Left kidney (tissue), 8 donors: ENCODE measurements at places on chromosomes 5 and 9.

DNA sequence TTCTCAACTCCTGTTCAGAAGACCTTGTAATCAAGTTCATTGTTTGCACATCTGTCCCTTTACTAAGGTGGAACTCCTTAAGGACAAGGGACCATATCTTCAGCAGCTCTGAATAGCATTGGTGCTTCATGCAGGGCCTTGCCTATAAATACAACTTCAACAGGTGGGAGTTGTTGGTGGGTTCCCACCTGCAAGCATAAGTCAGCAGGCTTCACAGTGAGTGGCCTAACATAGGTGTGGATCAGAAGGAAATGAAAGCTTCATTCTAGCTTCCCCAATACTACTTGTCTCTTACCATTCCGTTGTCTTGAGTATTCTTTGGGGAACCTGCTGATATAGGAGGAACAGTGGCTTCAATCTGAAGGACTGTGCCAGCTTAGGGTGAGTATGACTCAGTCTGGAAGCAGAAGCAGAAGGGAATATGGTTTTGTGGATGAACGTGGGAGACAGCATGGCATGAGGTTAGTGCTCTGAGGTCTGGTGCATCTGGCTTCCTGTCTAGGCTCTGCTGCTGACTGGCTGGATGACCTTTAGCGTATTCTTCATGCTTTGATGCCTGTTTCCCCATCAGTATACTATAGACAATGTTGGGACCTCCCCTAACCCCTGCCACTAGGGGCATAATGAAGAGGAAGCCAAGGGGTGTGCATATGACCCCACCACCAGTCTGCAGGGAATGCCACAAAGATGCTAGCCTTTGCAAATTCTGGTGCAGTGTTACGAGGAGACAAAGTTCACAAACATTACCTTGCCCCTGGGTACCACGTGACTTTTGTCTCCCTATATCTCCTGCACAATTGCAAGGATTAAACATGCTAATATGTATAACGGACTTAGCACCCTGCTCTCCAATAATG, 192.3 kb downstream of the PALM2AKAP2 start:
- DNase-seq, result no peak

GRCh38 chr5:154647761-154648145, 107.4 kb upstream of the LARP1 start:
- no peak for DNase-seq

DNA sequence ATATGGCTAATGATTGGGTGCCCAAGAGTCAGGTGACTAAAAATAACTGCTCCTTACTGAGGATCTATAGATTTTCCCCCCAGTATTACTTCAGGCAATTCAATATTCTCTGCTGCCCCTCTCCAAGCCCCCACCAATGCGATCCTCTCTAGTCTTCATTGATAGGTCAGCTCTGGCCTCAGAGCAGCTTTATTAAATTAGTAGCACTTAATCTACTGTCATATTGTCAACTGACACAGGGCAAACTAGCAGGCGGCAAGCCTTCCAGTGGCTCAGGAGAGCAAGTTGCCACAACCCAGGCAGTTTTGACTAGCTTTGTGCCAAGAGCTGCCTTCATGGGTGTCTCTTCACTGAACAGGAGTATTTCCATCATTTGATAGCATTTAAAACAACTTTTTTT, 462.9 kb downstream of the BNC2 start:
- DNase-seq, result no peak

GRCh38 chr5:96347502-96348292, 85.4 kb downstream of the PCSK1 start:
- no peak for DNase-seq

- DNase-seq, result no peak
These were observed 363.4 kb downstream of the DNAH5 start for GRCh38 chr5:13581132-13581531.

DNA sequence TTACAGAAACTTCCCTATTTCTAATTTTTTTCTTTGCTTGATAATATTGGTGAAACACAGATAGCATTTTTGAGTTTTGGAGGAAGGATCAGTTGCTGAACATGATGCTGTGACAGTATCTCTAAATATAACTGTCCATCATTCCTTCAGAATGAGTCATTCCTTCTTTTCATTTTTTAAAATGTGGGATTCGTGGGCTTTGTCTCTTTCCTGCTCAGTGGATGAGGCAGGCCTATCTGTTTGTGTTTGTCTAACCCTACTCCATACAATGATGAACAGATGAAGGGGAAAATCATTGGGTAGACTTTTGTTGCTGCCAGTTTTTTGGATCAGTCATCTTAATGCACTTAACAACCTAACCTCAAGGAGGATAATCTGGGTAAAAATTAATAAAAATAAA, 15.7 kb upstream of the OR13C8 start:
- no peak for DNase-seq

DNA sequence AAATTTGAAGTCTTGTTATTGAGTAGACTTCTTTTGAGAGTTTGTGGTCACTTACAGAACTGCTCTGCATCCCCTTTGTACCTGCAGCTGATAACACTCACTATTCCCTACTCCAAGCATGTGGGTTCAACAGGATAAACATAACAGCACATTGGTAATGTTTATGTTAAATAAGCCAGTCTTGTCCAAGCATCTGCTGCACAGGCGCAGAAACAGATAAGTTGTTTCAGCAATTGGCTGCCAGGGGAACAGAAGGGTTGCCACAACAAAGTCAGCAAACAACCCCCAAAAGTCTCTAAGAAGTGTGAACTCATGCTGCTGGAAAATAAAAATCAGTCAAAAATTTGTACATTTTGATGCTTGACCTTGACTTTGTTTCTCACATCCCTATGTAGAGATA, 174.6 kb downstream of the GDNF start:
- no peak for DNase-seq

DNA sequence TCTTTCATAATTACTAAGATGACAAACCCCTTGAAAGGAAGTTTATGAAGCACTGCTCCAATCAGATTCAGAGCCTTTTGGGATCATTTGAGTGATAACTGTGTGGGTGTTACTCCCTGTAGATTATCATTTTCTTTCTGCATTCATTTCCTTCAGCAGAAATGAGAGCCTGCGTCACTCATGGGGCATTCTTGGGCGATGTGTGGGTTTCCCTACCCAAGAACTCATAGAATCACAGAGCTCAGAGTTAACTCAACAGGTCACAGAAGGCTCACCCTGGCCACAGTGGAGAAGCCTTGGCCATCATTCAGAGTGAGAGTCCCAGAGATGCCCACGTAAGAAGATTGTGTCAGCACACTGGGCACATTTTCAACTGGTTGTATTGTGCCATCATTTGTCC, 401.9 kb downstream of the TLE4 start:
- no peak for DNase-seq

- no peak for DNase-seq
These were observed 11.6 kb downstream of the SSBP2 start for GRCh38 chr5:81739291-81739690.

DNA sequence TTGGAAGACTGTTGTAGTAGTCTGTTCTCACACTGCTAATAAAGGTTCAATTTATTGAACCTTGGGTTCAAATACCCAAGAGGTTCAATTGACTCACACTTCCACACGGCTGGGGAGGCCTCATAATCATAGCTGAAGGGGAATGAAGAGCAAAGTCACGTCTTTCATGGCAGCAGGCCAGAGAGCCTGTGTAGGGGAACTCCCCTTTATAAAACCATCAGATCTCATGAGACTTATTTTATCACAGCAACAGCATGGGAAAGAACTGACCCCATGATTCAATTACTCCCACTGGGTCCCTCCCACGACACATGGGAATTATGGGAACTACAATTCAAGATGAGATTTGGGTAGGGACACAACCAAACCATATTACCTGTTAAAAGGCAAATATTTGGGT, 268.2 kb downstream of the TMEM167A start:
- DNase-seq, result no peak

DNA sequence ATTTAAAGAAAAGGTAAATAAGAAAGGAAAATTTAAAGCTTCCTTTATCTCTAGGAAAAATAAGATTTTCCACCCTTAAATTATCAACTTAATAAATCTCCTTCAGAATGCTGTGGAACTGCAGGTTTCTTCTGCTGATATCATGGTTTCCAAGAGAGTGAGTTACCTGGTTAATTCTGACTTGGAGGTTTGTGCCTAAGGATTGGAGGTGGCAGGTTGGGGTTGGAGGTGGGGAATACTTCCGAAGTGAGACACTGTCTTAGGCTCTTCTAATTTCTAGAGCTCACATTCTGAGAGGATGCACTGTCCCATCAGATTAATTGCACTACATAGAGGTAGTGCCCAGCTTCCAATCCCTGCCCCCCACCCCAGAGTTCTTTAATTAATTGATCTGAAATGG, 31.1 kb downstream of the SLC1A3 start:
- no peak for DNase-seq

DNA sequence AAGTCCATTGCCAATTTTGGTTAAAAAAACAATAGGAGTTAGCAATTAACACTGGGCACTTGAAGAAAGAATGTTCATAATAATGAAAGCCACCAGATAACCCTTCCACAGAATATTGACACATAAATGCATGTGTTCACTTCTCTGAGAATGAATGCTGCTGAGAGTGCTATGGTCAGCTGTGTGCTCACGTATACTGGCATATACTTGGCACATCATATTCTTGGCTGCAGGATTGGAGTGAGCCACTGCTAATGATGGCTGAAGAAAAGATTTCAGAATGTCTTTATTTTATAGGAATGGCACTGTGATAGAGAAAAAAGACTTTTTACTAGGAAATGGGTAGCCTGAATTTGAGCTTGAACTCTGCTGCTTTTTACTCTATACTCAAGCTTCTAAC, 46.0 kb upstream of the SMARCA2 start:
- DNase-seq, result no peak

DNA sequence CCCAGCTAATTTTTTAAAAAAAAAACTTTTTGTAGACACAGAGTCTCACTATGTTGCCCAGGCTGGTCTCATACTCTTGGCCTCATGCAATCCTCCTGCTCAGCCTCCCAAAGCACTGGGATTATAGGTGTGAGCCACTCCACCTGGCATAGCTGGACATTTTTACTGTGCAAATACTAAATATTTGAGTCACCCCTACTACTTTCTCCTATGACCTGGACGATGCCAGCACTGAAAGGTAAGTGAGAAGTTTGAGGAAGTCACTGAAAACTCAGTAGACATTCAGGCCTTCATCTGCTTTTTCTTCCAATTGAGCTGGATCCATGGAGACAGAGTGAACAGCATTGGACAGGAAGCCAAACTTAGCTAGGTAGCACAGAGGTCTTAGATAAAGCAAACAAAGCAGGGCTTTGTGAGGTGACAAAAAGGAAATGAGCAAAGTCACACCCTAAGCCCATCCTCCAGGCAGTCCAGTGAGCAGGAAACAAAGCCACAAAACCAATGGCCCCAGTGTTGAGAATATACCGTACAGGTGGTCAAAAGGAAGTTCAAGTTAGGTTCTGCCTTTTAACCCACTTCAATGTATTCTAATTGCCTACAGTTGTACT, 192.6 kb upstream of the RASA1 start:
- no peak for DNase-seq

- no peak for DNase-seq
These were observed 8.3 kb upstream of the NRARP start for GRCh38 chr9:137310189-137311052.

DNA sequence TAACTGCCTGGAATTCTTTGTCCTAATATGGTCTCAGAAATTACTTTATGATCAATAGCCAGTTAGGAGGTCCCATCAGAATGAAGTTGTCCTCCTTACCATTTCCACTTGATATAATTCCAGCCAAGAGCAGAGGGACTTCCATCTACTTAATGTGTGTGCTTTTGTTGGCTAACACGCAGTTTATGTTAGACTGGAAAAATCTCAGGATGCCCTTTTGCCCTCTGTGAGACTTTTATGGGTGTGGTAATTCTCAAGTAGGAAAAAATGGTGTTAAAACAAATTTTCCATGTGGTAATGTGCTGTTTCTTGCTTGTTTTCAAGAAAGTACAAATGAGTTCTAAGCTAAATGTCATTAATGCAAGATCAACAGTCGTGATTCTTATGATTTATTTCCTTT, 327.1 kb downstream of the MTRR start:
- peak; percentile 7 for DNase-seq

- DNase-seq, result no peak
These were observed 32.1 kb downstream of the NADK2 start for GRCh38 chr5:36209664-36210063.

DNA sequence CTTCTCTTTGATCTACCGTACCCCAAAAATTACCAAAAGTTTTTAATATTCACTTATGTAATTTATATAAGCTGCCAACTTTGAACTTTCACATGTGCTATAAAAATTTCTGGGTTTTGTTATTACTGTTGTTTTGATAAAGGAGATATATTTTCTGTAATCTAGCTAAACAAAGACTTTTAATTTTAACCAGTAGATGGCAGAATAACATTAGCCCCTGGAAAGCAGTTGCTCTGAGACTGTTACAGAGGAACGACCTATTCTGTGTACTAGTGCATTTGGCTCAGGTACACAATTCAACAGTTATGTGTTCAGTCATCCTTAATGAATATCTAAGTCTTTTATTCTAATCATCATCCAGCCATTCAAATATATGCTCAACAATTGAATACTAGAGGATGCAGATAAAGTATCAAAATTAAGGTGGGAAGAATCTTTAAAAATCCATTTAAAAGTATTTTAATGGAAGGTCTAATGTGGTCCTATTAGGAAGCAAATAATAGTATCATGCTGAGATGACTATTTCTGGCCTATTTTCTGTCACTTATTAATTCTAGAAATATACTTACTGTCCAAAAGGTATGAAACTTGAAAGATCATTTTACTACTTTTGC, 8.6 kb downstream of the KLHL9 start:
- peak; percentile 43 for DNase-seq

- no peak for DNase-seq
These were observed 296.3 kb downstream of the KCNN2 start for GRCh38 chr5:114658194-114658593.

- no peak for DNase-seq
These were observed 11.2 kb downstream of the DNAJB5 start for GRCh38 chr9:35000535-35001284.

GRCh38 chr5:78959767-78960166, 25.3 kb downstream of the ARSB start:
- no peak for DNase-seq

- DNase-seq, result peak; percentile 76
These were observed at the start of gene B4GALT7 for GRCh38 chr5:177599731-177600507. Gene B4GALT7, plus strand, starts transcription at chr5:177600132. Its CDS starts 79 bp downstream, at chr5:177600211.

GRCh38 chr5:9624196-9624947, 5.8 kb downstream of the TAS2R1 start:
- no peak for DNase-seq

GRCh38 chr5:73615085-73615484, 10.9 kb upstream of the ARHGEF28 start:
- no peak for DNase-seq
